Fibroblast of lung (primary cell): ENCODE measurements at places on chromosomes 7 and 10. TPM values are rescaled to one million over a fixed set of nuclear protein-coding genes. Genes with fewer than 3 reads are reported as not detected.

GRCh38 chr7:99381664-99382075, 7.1 kb downstream of the ARPC1B start:
- no peak overlapping the region for H3K27ac ChIP-seq
- H3K4me1 ChIP-seq: peaks cover 19% of the 10 kb centered on the region
- peaks cover 25% of the 10 kb centered on the region for H3K36me3 ChIP-seq
- no peak overlapping the region for H3K4me3 ChIP-seq
- DNase-seq: no peak
- no peaks in the 10 kb centered on the region for H3K27me3 ChIP-seq

- H3K4me1 ChIP-seq: peaks cover 9% of the 10 kb centered on the region
- H3K4me3 ChIP-seq: no peak overlapping the region
- H3K27me3 ChIP-seq: no peaks in the 10 kb centered on the region
Observed at GRCh38 chr10:68112837-68113236, 3.5 kb downstream of the MYPN start.

DNA sequence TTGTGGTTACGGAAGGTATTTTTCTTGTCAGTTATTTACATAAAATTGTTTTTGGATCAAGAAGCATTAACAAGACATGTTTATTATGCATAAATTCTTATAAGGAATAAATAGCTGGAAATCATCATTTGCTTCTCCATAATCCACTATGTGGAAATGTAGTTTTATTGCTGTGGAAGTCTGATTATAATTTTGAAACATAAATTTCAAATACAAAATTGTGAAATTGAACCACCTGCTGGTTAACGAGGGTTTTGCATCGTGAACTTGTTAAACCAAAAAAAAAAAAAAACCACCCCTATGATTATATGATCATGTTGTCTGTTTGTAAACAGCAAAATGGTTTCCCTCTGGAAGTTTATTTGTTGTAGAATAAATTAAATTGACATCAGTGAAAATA, 25.9 kb downstream of the ABRAXAS2 start:
- DNase-seq: no peak
- H3K4me3 ChIP-seq: no peak overlapping the region

DNA sequence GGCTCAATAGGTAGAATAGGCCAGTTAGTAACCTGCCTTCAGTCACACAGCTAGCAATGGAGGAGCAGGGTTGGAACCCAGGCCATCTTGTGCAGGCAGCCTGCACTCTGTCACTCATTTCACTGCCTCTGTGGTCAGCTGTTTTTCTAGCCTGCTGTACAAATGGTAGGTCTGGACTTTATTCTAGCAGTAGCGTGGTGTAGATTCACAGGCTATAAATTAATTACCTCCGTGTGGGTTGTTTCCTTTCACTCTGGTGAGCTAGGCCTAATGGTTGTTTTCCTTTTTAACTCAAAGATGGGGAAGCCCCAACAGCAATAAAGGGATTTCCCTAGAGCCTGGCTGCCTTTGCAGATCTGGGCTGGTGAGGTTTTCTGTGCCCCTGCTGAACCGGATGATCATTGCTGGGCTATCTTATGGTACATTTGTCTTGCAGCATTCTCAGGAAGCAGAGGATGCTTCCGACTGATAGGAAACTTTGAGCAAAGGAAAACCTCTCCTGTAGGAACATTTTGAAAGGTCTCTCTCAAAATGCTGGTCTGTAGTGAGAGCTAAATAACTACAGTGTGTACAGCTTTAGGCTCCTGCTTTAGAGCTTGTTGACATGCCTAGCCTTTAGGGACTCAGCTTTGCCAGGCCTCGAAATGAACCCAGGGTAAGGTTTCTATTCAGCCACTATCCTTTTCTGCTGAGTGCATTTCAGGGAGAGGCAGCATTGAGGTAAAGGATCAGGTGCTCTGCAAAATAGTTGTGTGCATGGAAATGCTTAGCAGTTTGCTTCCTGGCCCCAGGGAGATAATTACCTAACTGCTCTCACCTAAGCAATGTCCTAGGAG, 157.4 kb downstream of the ST7 start:
- no peak for DNase-seq
- no peaks in the 10 kb centered on the region for H3K4me1 ChIP-seq
- H3K27me3 ChIP-seq: no peaks in the 10 kb centered on the region
- H3K4me3 ChIP-seq: no peak overlapping the region
- no peaks in the 10 kb centered on the region for H3K36me3 ChIP-seq
- no peak overlapping the region for H3K27ac ChIP-seq

CDNF gene
- 1.2 and 1.5 TPM in 2 replicates for total RNA-seq
